ENCODE measurements at places on chromosomes 7 and 10.

- no peak for DNase-seq
Measured at GRCh38 chr7:77528368-77528767, 8.7 kb upstream of the PTPN12 start.

DNA sequence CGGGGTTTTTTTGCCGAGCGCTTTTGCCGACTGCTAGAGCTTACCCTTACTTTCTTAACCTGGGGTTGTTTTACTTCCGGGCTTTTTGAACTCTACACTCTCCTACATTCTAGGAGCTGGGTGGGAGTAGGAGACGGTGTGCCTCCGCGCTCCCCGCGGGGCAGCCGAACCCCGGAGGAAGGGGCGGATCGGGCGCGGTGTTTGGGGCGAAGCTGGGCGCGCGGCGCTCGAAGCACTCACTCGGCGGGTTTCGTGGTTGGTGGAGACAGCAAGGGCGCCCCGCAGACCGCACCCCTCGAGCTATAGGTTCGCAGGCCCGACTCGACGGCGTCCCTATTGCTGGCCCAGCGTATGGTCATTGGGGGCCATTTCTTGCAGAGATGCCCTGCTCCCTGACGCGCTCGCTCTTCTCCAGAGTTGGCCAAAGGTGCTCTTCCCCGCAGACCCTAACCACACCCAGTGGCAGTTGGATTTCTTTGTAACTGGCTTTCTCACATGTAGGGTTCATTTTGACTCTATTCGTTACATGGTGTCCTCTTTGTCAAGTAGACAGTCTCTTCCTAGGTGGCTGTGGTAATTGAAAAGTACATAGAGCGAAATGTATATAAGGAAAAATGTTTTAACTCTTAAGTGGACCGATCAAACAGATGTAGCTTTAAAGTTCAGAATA lies 364 bp downstream of the ZNF518A start:
- DNase-seq = peak; percentile 83

DNA sequence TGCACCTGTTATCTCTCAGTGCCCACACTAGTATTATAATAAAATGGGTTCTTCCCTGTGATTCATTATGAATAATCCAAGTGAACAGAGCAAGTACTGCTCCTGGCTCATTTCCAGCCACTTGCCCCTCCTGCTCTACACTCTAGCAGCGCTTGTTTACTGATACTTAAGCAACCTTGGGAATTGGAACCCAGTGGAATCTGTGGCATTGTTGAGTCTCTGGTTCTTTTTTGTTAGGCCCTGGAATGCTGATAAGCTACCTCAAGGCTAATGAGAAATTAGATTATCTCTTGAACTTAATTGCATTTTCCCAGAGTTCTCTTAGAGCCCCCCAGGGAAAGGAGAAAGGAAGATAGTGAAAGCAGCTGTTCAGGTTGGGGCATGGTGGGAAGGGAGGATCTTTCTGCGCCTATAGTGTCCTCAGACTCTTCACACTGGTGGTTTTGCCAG lies 34.0 kb downstream of the PRKAR2B start:
- DNase-seq = no peak

DNA sequence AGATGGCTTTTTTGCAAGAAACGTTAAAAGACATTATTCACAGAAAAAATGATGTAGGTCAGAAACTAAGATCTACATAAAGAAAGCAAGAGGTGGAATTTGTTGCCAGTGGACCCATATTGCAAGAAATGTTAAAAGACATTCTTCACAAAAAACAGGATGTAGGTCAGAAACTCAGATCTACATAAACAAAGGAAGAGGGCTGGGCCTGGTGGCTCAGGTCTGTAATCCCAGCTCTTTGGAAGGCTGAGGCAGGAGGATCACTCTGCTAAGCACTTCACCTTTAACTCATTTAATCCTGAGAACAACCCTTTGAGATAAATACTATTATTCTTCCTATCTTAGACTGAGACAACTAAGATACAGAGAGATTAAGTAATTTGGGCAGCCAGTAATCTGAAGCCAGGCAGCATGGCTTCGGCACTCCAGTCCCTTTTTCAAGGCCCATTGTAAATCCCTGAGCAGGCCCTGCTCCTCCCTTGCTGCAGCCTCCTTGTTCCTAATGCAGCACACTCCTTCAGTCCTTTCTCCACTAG lies 11.6 kb downstream of the ZFAND4 start:
- DNase-seq = no peak

DNA sequence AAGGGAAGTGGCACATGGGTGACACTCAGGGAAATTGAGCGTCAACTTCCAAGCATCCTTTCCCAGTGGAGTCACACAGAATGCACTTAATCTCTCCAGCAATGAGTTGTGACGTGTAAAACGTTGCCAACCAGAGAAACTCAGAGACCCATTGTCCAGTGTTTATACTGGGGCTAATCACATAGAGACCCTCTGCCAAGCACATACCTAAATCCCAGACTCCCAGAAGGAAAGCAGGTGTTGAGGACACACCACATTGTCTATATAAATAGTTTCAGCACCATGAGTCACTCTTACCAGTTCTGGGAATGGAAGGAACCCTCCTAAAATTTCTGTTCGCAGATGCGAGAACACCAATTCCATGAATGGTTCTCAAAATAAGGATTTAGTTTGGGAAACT lies 76.4 kb upstream of the BET1 start:
- no peak for DNase-seq

- peak; percentile 35 for DNase-seq
Measured at GRCh38 chr7:150937848-150938561, 40.1 kb downstream of the KCNH2 start.

GRCh38 chr10:127081851-127082345 lies 114.5 kb downstream of the INSYN2A start:
- DNase-seq = no peak

DNA sequence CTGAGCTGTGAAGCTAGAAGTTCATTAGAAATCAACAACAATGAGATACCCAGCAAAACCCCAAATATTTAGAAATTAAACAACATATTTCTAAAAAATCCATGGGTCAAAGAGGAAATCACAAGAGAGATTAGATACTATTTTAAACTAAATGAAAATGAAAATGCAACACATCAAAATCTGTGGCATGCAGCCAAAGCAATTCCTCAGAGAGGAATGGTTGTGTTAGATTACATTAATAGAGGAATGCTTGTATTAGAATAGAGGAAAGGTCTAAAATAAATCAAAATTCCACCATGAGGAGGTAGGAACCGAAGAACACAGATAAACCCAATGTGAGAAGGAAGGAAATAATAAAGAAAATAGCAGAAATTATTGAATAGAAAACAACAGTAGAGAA lies 642.1 kb upstream of the GALNT17 start:
- DNase-seq = no peak
